ENCODE measurements at places on chromosomes 7 and 10.

DNA sequence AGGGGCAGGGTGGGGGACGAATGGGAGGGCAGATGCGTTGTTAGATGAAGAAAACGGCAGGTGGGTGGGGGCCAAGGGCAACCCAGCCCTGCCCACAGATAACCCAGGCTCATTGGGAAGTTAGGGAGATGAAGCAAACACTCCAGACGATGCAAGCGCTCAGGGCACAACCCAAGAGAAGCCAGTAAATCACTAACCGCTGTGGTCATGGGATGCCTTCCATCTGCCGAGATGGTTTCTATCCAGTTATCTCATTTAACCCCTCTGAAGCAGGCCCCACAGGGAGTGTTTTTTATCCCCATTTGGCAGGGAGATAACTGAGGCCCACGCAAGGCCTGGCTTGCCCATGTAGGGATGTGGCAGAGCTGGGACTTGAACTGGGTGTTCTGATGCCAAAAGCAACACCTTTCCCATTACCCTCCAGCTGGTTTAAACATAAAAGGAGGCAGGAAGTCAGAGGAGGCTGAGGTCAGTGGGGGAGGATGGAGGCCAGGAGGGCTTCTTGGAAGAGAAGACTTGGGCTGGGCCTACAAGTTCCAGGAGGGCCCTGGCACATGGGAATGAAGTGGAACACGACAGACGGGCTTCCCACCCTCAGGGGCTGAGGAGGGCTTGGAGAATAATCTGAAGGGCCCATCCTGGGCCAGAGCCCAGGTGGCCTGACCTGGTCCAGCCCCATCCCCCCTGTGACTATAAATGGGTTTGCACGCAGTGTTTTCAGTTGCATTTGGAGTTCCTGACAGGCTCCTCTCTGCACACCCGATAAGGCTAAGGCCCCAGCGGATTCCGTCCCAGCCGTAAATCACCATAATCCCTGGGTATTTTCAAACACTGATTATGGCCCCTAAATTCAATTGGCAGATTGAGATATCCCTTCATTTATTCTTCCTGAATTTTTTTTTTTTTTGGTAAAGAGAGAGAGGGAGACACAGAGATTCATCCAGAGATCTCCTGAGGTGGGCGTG is 80.9 kb downstream of the NEURL1 start:
- no peak for DNase-seq

DNA sequence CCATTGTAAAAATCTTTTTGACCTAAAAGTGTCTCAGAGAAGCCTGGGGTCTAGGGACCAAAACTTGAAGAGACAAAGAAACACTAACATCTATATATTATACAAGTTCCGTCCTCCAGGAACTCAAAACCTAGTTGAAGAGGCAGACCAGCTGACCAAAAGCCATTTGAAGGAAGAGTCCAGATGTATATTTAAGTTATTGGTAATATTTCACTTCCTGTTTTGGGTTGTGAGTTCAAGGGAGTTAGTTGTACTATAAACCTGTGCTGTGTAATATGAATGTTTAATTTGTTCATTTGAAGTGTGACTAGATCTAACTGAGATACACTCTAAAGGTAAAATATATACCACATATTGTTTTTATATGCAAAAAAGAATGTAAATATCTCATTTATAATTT is 45.0 kb downstream of the CDK1 start:
- DNase-seq, result no peak

- DNase-seq, result no peak
These were observed 55.9 kb downstream of the ETV1 start for GRCh38 chr7:13933536-13933935.

- DNase-seq, result no peak
These were observed 32.6 kb downstream of the LHPP start for GRCh38 chr10:124494046-124494807.

GRCh38 chr7:140423501-140423900 is 19.6 kb downstream of the RAB19 start:
- no peak for DNase-seq

- DNase-seq, result peak; percentile 78
These were observed 701.4 kb upstream of the COBL start for GRCh38 chr7:52017802-52018679.

- DNase-seq, result no peak
These were observed 20.1 kb upstream of the EN2 start for GRCh38 chr7:155437836-155438235.

DNA sequence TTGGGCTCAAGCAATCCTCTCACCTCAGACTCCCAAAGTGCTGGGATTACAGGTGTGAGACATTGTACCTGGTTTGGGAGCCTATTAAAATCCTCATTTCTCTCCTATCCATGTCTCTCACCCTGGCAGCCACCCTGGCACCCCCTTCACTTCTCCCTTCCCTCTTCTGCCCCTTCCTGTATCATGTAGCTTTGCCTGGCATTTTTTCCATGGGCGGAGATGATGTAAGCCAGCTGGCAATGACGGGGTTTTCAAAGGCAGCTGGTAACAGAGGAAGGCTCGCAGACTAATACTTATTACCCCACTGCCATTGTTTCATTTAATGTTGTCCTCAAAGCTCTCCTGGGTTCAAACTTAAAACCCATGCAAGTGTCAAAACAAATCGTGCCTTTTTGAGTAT is 61.9 kb downstream of the RGS10 start:
- no peak for DNase-seq

GRCh38 chr10:68871105-68871711 is 29.9 kb upstream of the DDX50 start:
- peak; percentile 67 for DNase-seq

- DNase-seq, result no peak
These were observed 39.8 kb upstream of the GPR22 start for GRCh38 chr7:107430057-107430456.

DNA sequence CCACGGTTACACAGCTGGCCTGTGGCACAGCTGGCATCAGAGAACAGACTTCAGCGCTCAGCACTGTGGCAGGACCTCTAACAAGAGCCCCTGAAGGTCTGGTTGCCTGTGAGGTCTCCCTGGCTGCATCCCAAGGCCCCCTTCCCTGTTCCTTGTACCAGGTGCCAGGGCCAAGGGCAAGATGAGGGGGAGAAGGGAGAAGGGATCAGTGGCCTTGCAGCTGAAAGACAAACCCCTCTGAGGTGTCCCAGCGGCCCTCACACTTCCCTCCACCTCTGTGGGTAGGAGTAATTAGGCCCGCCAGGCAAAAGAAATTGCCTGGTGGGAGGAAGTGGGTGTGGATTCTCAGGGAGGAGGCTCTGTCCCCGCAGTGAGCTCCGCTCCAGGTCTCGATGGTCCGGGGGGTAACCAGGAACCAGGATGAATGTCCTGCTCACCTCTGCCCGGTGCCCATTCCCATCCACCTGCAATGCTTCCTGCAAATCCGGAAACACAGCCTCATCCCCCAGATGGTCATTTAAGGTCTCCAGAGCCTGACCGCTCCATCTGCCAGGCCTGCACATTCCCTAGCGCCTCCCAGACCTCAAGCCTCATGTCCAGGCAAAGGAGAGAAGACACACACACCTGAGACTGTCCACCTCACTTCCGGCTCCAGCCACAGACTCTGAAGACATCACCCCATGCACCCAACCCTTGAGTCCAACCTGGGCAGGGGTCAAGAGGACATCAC is 22.7 kb downstream of the GRID2IP start:
- DNase-seq, result no peak

DNA sequence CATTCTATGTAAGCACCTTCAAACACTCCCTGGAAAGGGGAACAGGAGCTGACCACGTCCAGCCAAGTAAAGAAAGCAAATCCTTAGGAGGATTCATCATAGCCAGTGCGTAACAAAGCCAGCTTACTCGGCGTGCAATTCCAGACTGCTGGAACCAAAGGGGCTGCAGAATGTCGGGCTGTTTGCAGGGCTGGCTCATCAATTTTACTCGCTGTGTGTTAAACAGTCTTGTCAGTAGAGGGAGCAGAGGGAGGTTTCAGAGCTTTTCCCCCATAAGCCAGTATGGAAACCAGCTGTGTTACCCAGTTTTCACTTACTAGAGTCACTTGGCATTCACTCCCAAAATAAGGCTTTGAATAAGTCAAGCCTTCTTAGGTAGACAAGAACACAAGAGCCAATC is 127.1 kb downstream of the KMT2E start:
- peak; percentile 73 for DNase-seq

- no peak for DNase-seq
These were observed 718.0 kb upstream of the MBL2 start for GRCh38 chr10:53490553-53490952.

- DNase-seq, result no peak
These were observed 86.2 kb downstream of the SLC16A9 start for GRCh38 chr10:59623133-59624121.

GRCh38 chr10:126380352-126381076 is 7.8 kb downstream of the ADAM12 start:
- no peak for DNase-seq

DNA sequence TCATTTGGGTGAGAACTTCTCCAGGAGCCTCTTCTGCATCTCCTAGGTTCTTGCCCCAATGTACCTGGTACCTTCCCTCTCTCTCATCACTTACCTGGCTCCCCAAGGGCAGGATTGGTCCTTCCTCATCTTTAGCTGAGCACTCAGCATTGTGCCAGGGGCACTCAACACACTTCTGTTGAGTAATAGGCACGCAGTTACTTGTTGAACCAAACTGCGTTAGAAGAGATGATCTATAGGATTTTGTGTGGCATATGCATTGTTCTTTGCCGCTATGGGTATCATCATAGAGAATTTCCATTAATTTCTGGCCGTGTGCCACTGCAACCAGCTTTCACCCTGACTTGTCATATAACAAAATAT is 16.4 kb downstream of the TBXAS1 start:
- DNase-seq, result no peak

GRCh38 chr7:18623389-18623788 is 127.8 kb downstream of the HDAC9 start:
- DNase-seq, result no peak

DNA sequence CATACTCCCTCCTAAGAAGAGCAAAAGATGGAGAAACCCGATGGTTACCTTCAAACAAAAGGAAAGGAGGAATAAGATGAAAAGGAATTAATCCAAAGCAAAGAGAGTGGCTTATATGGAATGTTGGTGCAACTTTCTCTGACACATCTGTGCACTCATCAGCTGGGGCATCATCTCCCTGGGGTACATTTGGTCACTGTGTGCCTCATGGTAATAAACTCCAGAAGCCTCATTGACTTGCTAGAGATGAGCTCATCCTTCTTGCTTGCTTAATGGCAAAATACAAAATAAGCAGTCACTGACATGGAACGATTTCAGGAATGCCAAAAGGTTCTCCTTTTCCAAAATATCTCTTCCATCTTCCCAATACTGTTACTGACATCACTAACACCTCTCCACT is 22.5 kb downstream of the CAV1 start:
- DNase-seq, result no peak

- no peak for DNase-seq
These were observed 26.8 kb downstream of the BET1 start for GRCh38 chr7:93977211-93977950.

GRCh38 chr10:14240253-14241189 is 90.2 kb downstream of the FRMD4A start:
- DNase-seq, result no peak

DNA sequence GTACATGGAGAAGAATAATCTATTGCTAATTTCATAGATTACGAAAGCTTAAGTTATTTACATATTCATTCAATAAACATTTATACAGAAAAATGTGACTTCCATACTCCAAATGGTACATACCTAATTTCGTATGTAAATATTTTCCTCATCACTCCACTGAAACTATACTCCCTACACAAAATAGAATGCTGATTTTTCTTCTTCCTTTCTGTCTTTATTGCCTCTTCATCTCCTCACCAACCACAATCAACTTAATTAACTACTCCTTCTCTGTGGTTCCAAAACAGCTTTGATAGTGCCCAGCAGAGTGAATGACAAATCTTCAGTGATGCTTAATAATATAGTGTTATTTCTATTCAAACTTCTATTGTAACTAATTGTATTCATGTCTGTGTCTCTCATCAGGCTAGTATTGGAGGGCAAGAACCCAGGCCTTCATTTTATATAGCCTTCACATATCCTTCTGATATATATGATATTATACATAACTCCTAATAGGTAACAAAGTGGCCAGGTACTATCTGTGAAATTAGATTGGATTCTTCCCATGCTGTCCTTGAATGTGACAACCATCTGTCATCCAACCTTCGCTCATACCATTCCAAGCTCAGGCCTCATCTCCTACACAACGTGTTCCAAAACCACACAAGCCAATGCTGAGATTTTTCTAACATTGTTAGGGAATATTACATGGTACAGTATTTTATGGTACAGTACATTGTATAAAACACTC is 5.3 kb downstream of the ITGB1 start:
- no peak for DNase-seq

- no peak for DNase-seq
These were observed 42.4 kb downstream of the POT1 start for GRCh38 chr7:124887247-124887646.

DNA sequence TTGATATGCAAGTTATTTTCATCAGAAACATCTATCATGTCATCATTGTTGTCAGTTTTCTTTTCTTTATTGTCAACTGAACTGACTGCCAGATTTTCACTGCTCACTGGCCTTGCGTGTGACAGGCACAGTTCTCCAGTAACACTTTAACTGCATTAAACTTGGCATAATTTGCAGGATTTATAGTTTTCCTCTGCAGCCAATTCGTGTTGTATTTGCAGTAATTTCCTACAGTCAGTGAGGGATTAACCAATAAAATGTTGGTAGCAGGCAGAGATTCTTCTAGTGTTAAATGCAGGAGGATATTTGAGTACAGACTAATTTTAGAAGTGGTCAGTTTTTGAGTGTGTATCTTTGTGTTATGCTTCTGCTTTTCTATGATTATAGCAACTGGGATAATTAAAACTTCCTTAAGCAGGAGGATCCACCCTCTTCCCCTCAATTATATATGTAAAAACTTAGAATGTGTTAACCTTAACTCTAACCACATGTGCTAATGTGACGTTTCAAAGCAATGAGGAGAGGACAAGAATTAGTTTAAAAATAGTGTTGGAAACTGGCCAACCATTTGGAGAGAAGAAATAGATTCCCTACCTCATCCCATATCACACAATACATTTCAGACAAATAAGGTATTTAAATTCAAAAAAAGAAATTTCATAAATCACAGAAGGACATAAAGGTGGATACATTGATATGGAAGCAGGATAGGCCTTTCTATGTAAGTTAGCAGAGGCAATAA is 365.5 kb upstream of the BMPER start:
- DNase-seq, result no peak

DNA sequence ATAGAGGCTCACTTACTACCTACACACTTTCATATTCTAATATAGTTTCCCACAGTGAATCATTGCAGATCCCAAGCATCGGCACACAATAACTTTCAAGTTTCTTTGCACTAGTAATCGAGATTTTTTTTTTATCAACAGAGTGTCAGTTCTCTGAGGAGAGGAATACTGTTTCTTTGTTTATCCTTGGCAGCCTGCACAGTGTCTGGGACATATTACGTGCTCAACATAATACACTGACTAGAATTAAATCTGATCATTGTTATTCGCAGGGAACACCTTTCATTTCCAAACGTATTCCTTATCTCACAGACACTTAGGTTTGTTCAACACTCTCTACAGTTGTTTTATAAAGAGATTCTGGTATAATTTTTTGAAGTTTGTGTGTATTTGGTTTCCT is 95.3 kb downstream of the CACNA2D1 start:
- DNase-seq, result no peak
